ENCODE measurements at places on chromosomes 7 and 10.

- no peak for DNase-seq
Measured at GRCh38 chr7:26630941-26631580, 233.3 kb downstream of the SKAP2 start.

- no peak for DNase-seq
Measured at GRCh38 chr10:111551001-111551400, 474.2 kb downstream of the ADRA2A start.

DNA sequence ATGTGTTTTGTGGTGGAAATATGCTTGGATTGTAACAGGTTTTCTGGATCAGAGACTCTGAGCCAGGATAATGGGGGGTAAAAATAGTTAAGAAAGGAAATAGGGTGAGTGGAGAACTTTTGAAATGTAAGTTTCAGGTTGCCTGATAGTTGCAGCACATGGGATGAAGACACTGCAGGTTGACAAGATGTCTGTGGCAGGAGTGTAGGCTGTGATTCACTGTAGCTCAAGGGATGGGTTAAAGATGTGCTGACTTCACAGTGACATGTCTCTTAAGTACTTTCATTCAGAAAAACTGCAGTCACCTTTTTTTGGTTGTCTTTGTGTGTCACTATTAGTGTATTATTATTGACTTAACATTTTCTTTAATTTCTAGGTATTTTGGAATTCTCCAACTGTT is 63.5 kb upstream of the SLC39A12 start:
- DNase-seq: no peak

DNA sequence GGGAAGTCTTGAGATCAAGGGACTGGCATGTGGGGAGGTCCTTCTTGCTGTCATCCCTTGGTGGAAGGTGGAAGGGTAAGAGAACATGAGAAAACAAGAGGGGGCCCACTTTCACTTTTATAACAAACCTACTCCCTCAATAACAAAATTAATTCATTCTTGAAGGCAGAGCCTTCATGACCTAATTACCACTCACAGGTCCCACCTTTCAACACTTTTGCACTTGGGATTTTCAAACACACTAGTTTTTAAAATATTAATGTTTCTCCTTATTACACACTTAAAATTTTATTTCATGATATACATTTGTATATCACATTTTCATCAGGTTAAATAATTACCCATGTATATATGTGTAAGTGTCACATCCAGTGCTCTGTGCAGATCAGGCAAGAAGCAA is 2.0 kb downstream of the ST7 start:
- DNase-seq: no peak

- no peak for DNase-seq
Measured at GRCh38 chr10:47195274-47195885, 104.6 kb upstream of the GDF10 start.

GRCh38 chr7:13800694-13801448 is 188.6 kb downstream of the ETV1 start:
- DNase-seq: no peak

DNA sequence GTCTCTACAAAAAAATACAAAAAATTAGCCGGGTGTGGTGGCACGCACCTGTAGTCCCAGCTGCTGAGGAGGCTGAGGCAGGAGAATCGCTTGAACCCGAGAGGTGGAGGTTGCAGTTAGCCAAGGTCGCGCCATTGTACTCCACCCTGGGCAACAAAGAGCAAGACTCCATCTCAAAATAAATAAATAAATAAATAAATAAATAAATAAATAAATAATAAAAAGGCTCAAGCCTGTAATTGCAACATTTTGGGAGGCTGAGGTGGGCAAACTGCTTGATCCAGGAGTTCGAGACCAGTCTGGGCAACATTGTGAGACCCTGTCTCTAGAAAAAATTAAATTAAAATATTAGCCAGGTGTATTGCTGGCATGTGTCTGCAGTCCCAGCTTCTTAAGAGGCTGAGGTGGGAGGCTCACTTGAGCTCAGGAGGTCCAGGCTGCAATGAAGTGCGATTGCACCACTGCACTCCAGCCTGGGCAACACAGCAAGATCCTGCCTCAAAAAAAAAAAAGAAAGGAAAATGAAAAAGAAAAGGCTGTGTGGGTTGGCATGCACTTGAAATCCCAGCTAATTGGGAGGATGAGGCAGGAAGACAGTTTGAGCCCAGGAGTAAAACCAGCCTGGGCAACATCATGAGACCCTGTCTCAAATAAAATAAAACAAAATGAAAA is 27.6 kb upstream of the SRGN start:
- no peak for DNase-seq

DNA sequence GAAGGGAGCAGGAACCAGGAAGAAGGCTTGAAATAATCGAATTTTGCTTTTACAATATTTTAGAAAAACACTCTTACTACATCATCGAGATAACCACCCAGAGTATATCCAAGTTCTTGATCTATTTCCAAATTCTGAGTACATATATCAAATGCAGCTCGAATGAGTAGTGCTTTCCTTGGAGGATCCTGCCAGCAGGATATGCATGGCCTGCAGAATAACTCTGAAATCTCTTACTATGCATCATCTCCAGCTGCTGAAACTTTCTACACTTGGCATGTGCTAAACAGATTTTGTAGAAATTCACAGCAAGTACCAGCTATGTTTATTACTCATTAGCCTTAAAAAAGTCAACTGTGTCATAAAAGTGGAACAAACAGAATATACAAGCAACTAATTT is 44.0 kb upstream of the ANK3 start:
- DNase-seq: no peak

GRCh38 chr7:37277513-37277912 is 171.2 kb downstream of the ELMO1 start:
- no peak for DNase-seq

DNA sequence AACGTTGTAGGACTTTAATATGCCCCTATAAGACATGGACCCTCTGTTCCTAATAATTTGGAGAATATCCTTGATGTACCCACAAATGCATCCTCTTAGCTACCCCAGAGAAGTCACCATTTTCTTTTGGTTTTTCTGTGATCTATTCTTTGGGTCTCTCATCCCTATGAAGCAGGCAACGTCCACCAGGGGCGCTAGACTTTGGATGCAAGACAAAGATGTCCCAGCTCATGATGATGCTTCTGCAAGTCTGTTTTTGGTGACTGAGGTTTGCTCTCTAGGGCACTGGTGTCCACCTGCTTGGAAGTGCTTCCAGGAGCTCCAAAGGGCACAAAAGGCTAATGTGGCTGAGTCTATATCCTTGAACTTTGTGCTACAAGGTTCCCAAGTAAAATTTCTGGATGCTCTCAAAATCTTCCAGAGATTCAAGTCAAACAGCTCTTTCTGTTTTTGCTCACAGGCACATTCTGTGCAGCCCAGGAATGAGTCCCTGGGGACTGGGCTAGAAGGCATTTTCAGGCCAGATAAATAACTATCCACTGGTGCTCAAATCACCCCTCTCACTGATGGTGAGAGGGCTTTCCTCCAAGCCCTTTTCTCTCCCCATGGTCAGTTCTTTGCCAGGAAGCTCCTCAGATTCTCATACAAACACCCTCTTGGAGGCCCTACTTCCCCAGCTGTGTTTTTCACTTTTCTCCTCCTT is 166.4 kb downstream of the C7orf25 start:
- no peak for DNase-seq

DNA sequence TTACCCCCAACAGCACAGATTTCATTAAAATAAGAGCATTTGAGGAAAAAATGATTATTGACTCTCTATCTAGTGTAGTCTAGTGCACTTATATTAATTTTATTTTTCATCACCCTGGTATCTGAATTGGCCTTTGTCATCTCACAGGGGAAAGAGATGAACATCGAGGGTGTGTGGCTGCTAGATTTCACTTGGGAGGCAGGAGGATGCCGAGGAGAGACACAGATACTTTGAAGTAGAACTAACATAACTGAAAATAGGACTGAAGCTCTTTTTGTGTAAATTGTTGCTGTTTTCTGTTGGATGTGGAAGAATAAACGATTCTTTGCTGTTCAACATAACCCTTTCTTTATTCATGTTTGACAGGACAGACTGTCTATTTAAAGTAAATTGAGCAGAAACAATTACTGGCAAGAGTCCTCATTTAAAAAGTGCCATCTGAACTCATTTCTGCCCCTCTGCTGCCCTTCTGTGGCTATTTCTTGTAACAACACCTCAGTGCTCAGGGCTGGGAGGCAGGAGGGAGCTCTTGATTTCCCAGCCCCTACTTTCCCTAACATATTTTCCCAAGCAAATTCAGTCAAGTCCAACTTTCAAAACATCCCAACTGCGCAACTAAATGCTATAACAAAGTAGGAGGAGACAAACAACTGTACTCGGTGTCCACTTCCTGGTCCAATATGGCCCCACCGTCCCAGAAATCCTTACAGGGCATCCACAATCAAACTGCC is 15.6 kb downstream of the LYZL1 start:
- DNase-seq: peak; percentile 54

- DNase-seq: no peak
Measured at GRCh38 chr7:45658716-45659495, 84.7 kb downstream of the ADCY1 start.

GRCh38 chr7:63008366-63008765 is 990.3 kb upstream of the ZNF722 start:
- no peak for DNase-seq

DNA sequence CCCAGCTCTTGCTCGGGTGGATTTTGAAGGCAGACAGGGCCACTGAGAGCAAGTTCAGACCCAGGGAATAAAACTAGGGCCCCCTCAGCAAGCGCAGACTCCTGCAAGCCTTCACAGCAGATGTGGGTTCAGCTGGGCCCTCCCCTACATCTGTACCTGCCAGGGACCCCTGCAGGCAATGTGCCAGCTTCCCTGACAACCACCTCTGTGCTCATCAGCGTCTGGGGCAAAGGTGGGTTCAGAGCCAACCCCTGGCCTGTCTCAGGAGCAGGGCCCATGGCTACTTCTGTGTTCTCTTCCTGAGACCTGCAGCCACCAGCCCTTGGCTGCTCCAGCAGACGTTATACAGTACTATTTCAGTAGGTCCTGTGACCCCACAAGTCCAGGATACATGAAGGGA is 189.5 kb downstream of the DIP2C start:
- DNase-seq: peak; percentile 5

DNA sequence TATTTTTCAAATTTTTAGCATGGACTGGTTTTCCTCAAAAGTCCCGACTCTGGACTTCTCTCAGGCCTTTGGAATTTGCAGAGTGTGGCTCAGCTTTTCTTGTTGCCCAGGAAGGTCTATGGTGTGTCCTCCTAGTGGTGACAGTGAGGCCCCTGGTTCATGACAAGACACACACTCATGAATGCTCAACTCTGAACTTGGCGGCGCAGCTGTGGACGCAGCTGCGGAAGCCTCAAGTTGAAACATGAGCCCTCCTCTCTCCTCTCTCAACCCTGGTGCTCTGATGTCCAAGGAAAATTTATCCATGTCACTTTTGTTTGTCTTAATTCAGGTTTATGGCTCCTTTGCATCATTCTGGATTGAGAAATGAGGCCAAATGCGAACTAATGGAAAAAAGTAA is 183.9 kb downstream of the HECW1 start:
- no peak for DNase-seq

DNA sequence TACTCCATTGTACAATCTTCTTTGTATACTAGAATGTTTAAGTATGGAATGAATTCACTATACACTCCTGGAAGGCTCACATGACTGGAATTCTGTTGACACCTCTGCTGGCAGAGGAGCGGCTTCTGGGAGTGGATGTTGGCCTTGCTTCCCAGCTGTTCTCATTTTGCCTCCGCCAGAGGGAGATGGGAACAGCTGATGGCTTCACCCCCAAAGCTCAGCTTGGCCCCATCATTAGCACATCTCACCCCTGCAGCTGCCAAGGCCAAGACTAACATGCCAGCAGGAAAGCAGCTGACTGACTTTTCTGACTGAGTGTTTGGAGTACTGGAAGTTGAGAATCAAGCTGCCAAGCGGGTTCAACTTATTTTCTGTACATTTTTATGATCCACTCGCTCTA is 15.1 kb downstream of the ADAM12 start:
- DNase-seq: no peak

DNA sequence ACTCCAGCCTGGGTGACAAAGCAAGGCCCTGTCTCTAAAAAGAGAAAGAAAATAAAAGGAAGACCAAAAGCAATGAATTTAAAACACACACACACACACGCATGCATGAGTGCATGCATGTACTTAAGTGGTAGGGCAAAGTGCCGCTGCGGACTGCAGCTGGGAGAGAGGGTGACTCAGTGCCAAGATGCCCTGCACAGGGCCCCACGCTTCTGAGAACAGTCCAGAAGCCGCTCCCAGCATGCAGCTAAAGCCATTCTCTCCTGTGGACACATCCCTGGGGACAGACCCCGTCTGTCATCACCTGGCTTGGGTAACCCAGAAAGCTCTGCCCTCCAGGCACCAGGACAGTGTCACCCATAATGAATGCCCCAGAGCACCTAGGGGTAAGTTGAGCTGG is 61.0 kb upstream of the MYL10 start:
- no peak for DNase-seq

DNA sequence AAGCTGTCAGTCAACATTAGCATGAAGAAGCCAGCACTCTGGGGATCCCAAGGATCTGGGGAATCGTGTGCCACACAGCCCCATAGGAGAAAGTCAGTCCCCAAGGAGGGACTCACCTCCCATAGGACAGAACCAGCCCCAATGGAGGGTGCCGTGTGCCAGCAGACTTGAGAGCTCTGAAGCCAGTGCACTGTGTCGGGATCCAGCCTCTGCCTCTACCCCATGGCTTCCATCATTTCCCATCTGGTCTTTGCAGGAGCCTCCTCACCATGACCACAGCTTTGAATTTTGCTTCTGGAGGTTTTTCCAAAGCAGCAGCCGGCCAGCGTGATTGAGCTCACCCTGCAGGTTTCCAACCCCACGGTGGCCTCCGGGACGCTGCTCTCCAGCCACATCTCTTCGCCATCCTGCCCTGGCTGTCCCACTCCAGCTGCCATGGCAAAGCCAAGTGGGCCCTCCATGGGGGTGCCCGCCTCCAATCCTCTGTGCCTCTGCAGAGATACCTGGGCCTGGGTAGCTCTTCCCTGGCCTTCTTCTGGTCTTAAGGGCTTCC is 171.8 kb upstream of the SHH start:
- no peak for DNase-seq

All from breast epithelium (tissue), 4 donors.